ENCODE measurements at places on chromosomes 1 and 21.

DNA sequence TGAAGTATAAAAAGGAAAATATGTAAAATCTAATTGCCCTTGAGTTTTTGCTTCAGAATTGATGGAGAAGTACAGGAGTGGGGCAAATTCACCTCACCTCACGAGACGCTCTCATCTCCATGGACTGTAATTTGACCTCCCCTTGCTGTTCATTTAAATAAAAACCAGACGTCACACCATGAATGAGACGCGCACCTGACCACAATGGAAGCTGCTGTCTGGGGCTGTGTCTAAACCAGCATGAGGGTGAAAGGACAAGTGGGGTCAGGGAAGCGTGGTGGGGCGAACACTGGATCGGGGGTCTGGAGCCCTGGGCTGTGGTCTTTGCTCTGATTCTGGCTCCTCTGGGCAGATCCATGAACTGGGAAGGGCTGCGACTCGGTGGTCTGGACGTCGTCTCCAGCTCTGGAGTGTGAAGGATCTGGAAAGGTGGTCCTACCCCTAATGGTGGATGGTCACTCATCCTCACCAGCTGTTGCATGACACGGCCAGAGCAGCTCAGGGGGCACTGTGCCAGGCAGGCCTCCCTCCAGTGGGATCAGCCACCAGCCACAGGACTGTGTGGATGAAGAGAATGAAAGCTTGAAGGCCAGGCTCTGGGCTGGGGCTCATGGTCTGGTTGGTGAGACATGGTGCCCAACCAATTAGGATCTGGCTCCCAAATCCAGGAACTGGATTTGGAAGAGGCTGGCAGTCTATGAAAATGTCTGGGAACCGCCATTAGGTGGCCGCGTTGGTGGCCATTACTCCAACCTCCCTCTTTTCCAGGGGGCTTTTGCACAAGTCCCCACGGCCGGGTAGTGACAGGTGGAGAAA lies 728.6 kb downstream of the PTPRU start:
- no peak for DNase-seq

DNA sequence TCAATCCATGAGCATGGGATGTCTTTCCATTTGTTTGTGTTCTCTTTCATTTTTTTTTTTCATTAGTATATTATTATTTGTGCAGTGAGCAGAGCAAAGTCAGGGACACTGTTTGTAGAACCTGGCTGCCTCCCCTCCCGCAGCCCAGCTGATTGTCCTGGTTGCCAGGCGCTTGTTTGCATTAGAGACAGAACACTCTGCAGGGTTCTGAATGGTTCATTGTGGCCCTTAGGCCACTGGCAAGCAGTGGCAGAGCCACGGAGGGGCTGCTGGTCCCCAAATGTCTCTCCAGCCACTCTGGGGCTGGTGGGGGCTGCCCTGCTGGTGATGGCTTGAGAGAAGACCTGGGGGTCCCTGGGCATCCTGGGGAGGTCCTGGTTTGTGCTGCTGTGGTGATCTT lies 29.0 kb downstream of the ETS2 start:
- DNase-seq, result no peak

DNA sequence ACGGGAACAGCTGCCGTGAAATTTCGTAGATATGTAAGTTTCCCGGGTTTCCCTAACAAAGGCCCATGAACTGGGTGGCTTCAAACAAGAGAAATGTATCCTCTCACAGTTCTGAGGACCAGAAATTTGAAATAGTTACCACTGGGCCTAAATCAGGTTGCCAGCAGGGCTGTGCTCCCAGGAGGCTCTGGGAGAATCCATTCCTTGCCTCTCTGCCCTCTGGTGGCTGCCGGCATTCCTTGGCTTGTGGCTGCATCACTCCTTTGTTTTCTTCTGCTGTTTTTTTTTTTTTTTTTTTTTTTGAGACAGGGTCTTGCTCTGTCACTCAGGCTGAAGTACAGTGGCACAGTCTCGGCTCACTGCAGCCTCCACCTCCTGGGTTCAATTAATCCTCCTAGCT lies 23.7 kb downstream of the UMODL1 start:
- no peak for DNase-seq

GRCh38 chr1:93623875-93624274 lies 57.8 kb downstream of the BCAR3 start:
- DNase-seq, result no peak

- DNase-seq, result peak; percentile 60
Observed at GRCh38 chr1:213820362-213821149, 167.2 kb upstream of the PROX1 start.

DNA sequence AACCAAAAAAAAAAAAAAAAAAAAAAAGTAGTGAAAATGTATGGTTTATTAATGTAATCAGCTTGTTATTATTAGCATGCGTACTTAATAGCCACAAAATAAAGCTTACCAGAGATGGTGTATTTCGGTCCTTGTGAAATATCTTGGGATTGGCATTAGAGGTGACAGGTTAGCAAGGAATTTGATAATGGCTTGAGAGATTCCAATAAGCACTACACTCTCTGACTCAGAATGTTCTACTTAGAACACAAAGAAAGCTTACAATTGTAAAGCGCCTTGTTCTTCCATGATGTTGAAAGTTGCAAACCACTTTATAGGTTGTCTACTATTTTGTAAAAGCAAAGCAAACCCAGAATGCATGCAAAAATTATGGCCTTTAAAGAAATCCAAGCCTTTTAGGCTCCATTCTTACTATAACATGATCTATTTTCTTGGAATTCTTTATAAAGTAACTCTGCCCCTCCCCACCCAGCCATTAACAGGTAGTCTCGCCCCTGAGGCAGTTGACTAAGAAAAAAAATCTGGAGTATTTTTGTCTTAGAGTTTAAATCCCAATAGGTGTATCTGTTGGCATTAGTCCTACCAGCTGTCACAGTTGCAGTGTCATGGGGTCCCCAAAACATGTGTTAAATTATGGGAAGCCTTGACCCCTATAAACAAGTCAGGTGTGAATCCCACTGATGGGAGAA lies 129.2 kb downstream of the DHRS3 start:
- DNase-seq, result no peak

DNA sequence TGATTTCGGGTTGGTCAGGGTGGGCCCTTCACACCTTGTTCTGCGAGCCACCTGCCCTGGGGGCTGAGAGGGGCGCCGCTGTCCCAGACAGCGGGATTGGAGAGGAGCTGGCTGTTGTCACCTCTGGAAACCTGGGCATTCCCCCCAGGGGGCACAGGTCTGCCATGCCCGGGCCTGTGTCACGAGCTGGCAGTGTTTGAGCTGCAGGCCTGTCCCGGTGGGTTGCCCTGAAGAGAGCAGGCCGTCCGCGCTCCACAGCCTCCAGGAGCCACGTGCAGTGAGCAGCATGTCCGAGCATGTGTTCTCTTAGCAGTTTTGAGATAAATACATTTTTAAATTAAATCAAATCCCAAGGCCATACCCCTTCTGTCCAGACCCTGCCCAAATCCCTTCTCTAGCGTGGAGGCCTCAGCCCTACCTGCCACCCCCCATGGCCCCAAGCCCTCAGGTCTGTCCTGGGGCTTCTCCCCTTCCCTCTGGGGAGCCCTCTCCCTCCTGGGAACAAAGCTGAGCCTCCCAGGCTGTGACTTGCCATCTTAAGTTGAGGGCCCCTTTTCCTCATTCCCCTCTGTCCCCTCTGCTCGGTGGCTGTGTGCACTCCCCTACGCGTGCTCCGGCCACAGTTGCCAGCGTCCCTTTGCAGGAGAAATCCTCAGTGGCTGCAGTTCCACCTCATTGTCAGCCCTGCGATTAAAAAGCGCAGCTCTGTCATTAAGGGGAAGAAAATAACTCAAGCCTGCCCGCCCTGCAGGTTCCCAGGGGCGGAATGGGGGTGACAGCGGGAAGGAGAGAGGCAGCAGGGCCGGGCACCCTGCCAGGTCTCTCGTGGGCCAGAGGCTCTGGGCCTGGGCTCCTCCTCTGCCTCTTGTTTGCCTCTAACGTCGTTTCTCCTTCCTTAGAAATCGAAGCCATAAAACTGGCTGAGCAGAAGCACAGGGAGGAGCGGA lies 26.6 kb downstream of the SLX9 start:
- no peak for DNase-seq

GRCh38 chr1:179677882-179678281 lies 65.2 kb upstream of the FAM163A start:
- DNase-seq, result no peak

GRCh38 chr1:218380125-218380977 lies 35.2 kb downstream of the TGFB2 start:
- DNase-seq, result no peak

DNA sequence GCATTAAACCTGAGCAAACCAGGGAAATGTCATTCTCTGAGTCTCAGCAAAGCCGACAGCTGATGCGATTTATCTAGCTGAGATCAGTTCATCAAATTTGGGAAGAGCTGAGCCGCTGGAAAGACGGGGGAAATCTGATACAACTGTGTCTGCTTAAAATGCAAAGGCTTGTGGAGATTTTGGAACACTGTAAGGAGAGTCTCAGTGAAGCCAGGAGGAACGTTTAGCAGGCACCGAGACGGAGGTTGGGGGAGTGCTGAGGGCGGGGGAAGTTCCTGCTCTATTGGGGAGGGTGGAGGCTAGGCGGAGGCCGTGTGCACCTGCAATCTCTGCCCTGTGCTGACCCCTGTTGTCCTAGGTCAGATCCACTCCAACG lies 143.2 kb upstream of the CSF3R start:
- DNase-seq, result no peak

DNA sequence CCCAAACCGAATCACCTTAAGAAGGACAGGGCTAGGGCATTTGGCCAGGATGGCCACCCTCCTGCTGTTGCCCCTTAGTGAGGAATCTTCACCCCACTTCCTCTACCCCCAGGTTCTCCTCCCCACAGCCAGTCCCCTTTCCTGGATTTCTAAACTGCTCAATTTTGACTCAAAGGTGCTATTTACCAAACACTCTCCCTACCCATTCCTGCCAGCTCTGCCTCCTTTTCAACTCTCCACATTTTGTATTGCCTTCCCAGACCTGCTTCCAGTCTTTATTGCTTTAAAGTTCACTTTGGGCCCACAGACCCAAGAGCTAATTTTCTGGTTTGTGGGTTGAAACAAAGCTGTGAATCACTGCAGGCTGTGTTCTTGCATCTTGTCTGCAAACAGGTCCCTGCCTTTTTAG lies 3.6 kb downstream of the BTG2 start:
- DNase-seq, result peak; percentile 4

- DNase-seq, result no peak
Observed at GRCh38 chr1:83978056-83978455, 20.9 kb downstream of the TTLL7 start.

GRCh38 chr1:245201827-245202226 lies 47.0 kb downstream of the KIF26B start:
- no peak for DNase-seq

- DNase-seq, result no peak
Observed at GRCh38 chr1:7421471-7422075, 349.5 kb upstream of the VAMP3 start.
